HFFc6 (cell line): ENCODE measurements at places on chromosomes 1 and 21.
A peak's percentile ranks its signal among the peaks of the same experiment; 100 is the strongest.

DNA sequence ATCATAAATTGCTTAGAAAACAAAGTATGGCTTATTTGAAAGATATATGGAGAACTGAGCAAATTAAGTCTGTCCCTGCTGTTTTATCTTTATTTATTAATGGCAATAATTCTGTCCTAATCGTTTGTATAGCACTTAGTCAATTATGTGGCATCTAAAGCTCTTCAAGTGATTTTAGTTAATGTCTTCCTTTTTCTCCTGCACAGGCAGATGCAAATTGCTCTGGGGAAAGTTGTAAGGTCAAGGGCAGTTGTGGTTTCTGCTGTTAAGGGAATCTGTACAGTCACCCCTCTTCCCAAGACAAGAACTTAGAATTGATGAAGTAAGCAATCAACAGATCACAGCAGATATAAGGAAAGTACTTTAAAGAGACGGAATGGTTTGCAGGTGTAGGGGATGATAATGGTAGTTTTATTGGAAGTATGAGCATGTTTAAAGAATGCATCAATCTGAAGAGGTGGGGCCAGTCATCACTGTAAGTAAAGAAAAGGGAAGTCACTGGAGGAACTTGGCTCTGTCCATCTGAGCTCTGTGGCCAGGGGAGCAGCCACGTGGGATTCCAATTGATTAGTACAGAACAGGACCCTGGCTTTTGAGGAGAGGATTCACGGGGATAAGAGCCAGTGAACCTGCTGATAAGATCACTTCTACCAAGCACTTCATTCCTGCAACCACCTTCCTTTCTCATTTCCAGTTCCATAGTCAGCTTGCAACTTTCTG, 116.0 kb upstream of the KCNJ6 start:
- no peak for DNase-seq

DNA sequence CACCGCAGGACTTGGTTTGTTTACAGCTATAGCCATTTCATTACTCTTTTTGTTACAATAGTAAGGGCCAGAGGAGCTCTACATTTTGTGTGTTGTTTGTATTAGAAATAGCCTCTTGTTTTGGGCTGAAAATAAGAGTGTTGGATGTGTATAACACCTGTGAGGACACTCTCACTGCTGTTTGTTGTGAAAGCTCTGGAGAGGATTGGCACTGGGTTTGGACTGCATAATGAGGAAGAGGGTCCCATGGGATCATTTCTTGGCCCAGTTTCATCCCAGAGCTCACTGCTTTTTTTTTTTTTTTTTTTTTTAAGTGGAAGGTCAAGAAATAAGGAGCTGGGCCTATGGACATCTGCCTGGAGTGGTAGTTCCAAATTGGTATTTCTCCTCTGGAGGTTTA, 61.6 kb upstream of the KIAA0040 start:
- no peak for DNase-seq

GRCh38 chr1:242522996-242523718, 1.3 kb downstream of the PLD5 start:
- DNase-seq, result no peak

DNA sequence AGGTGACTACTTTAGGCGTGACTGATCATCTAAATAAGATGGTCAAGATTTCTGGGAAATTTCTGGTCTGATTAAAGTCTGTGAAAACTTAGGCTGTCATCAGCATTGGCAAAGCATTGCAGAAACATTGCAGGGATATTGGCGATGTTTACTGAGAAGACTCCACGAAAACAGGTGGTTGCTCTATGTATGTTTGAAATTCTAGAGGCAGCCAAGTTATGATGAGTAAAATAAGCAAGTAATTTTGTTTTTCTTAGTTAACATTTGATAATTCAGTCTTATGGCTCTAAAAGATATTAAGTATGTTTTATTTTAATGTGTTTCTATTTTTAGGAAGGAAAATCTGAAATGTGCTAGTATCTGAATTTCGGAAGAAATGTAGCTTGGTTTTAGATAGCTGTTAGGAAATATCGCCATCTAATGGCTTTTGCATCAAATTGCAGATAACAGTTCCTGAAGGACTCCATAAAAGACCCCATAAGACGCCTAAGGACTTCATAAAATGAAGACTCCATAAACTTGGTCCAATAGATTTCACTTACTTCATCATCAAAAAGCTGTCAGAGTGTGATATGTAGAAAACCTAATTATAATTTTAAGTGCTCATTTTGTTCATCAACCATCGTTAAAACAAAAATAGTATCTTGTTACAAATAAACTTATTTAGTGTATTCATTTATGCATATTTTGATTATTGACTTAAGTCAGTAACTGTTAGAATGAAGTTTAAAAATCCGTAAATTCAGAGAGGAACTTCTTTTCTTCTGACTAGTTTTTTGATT, 344.6 kb downstream of the RYR2 start:
- peak; percentile 5 for DNase-seq

- peak; percentile 83 for DNase-seq
These were observed 6.8 kb downstream of the TENT5C start for GRCh38 chr1:117612517-117613248.

GRCh38 chr1:25718732-25719131, 81.3 kb upstream of the SELENON start:
- no peak for DNase-seq

GRCh38 chr1:59985911-59986515, 59.4 kb upstream of the CYP2J2 start:
- no peak for DNase-seq

DNA sequence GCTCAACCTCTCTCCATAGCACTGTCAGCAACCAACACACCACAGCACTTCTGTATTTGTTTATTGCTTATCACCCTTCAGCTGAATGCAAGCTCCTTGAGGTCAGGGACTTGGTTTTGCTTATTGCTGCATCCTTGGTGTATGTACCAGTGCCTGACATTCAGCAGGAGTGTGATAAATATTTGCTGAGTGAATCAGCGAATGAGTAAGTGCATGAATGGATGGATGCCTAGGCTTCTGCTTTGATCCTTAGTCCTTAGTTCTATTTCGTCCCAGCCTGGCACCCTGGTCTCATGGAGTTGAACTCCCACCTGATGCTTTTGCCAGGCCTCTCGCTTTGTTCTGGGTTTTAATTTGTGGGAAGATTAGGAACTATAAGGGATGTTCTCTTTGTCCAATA, 88.2 kb downstream of the ZSCAN20 start:
- DNase-seq, result no peak

DNA sequence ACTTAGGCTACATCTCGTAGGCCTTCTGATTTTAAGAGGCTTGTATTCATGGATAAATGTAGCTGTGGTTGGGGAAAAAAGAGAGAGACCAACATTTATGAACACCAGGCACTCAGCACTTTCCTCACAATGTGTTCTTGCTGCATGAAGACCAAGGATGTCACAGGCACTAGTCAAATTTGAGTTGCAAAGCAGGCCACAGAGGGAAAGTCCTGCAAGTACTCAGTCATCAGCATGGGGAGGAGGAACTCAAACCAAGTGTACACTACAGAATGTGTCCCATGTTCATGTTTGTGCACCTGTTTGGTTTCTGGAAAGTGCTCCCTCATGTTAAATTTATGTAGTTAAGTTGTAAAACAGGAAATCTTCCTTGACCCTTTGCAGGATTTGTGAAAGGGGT, 8.7 kb upstream of the MAP3K7CL start:
- DNase-seq, result no peak

- no peak for DNase-seq
These were observed 36.9 kb downstream of the GDAP2 start for GRCh38 chr1:117892512-117892911.

DNA sequence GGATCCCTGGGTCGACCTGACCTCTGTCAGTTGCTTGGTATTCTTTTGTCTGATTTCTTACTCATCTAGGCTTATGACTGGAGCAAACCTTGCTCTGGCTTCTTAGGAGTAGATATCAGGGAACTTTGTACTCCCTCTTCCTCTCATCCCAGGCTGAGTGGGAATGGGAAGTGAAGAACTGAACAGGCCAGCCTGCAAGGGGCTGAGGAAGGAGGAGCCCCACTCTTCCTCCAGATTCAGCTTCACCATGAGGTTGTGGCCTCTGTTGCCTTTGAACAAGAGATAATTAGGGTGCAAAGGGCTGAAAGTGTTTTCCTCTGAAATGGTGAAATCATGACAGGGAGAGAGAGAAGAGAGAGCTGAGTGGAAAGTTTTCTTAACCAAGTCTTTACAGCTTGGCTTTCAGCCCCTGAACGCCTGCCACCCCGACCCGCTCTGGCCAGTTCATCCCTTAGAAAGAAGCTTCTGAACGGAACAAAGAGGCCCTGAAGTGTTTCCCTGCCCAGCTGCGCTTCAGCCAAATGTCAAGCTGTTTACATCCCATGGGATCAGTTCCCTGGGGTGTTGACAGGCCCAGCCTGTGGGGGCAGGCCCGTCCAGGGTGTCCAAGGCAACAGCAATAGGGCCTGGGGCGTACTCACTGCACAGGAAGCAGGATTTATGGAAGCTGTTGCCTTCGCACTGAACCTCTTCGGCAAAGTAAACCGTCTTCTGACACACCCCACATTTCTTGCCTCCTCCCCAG, 11.2 kb downstream of the CSRP1 start:
- DNase-seq, result peak; percentile 44

DNA sequence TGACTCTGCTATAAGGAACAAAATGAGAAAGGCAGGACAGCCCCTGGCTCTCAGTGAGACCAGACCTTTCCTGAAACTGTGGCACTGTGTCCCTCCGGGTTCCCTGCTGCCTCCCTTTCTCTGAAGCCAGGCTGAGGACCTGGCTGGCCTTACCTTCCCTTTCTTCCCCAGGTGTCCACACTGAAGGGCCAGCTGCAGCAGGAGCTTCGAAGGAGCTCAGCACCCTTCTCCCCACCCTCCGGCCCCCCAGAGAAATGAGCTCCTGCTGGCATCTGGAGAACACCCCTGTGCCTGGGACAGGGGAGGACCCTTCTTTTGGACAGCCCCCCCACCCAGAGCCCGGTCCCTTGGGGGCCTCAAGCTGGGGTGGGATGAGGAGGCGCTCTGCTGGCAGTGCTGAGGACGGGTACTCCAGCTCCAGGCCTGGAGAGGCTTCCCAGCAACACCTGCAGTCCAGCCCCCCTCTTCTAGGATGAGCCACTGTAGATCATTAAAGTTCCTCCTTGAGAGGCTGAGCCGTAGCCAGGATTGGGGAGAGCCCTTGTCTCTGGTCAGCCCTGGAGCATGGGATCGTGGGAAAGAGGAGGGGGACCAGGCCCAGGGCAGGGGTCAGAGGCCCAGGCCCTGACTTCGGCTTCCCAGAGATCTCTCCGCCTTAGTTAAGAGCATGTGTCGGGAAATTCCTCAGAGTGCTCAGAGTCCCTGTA, 8.1 kb downstream of the MFAP2 start:
- no peak for DNase-seq

DNA sequence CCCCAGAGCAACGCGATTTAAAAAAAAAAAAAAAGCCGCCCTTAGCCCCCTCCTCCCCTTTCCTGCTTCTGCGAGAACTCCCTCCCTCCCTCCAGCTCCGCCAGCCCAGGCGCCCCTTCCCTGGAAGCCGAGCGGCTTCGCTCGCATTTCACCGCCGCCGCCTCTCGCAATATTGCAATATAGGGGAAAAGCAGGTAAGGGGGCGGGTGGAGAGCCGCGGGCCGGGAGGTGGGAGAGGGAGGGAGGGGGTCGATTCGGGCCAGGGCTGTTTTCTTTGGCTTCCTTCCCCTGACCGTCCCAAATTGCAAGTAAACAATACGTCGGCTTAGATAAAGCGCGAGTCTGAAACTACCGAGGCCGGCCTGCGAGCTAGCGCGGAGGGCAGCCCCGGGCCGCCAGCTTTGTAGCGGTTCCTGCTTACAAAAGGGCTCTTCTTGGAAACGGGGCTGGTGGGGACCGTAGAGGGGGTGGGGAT, 408 bp downstream of the LMO4 start:
- no peak for DNase-seq

DNA sequence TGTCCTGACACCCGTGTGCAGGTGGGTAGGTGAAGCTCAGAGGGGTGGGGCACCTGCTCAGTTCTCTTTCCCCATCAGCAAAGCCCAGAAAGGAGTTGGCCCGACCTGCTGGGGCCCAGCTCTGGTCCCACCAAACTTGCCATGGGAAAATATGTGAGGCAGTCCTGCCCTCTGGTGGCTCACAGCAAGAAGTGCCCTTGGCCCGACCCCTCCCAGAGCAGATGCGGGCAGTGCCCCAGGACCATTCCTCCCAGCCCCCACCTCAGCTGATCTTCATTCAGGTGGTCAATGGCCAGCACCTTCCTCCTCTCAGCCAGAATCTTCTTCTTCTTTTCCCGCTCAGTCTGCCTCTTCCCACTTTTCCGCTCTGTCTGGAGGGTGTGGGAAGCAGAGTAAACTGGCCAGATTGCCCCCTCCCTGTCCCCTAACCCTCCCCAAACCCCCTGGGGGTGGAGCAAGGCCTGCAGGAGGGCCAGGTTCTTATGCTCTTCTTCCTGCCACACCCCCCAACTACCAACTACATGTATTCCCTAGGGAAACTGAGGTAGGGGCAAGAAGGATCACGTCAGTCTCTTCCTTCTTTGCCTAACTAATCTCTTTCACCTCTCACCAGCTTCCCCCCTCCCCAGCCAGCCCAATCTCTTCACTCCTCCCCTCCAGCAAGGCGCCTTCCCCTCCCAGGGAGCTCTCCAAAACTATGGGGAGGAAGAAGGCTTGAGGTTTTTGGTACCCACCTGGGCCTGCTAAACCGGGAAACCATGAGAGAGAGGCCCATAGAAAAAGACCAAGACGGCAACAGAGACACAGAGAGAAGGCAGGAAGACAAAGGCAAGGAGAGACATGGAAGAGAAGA, 15.6 kb downstream of the TNNT2 start:
- DNase-seq, result peak; percentile 27

- peak; percentile 69 for DNase-seq
These were observed 34.8 kb downstream of the ZMYND12 start for GRCh38 chr1:42420911-42421585.

DNA sequence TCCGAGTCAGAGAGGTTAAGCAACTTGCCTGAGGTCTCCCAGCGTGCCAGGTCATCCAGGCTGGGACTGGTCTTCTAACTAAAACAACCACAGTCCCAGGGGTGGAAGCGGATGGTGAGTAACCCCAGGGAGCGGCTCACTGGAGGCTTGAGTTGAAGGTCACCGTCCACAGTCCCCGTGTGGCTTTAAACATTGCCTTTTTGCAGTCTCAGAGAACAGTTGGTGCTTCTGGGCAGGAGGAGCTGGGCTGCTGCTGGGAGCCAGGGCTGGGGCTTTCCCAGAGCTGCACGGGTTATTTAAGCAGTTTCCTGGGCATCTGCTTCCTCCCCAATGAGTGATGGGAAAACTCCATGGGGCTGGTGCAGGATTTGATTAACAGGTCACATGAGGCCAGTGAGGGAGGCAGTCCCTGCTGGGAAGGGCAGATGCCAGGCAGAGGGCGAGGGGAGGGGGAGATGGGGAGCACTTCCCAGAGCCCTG, 12.3 kb downstream of the ARHGEF10L start:
- DNase-seq, result peak; percentile 56

GRCh38 chr1:17400725-17401341, 28.8 kb downstream of the PADI6 start:
- no peak for DNase-seq

GRCh38 chr1:154400381-154400801, 4.8 kb upstream of the IL6R start:
- no peak for DNase-seq

GRCh38 chr1:6976044-6976375, 190.8 kb downstream of the CAMTA1 start:
- no peak for DNase-seq
